ENCODE measurements at places on chromosomes 1 and 21.

DNA sequence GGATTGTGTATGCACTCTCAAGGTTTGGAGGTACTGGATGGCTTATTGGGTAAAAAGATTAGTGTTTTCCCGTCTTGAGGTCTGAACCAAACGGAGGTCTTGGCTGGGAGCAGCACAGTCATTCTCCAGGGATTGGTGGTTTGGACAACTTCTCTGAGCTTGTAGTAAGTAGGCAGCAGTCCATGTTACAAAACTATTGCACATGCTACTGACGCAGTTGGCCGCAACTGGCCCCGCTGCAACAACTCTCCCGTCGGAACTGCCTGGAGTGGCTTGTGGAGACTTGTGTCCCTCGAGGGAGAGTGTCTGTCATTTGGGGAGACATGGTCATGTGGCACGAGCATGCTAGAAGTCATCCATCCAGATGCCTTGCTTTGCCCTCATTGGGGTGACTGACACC, 276.0 kb downstream of the TM2D1 start:
- no peak for DNase-seq
- H3K4me3 ChIP-seq = no peak overlapping the region
- H3K36me3 ChIP-seq = no peaks in the 10 kb centered on the region
- no peak overlapping the region for H3K27ac ChIP-seq

DNA sequence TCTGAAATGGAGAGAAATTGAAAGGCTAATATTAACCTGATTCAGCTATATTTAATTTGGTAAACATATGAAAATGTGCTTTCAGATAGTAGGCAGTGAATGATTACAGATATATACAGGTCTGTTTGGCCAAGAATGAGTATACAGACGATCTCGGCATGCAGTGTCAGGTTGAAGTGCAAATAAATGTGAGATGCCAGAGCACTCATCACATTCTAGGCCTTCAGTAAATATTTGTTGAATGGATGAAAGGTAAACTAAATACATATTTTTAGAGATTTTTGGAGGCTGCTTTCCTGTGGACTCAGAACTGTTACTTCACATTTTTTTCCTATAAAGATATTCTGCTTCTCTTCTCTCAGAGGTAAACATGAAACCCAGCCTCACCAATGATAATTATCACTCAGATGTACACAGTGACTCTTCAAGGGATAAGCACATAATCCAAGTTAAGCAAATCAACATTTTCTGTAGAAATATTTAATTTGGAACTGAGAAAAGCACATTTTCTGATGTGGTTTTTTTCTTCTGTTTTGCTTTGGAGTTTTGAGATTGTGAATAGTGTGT, 702.9 kb downstream of the BRINP3 start:
- DNase-seq = no peak
- no peak overlapping the region for H3K4me3 ChIP-seq
- no peaks in the 10 kb centered on the region for H3K36me3 ChIP-seq
- no peak overlapping the region for H3K27ac ChIP-seq
- H3K4me1 ChIP-seq = no peaks in the 10 kb centered on the region

DNA sequence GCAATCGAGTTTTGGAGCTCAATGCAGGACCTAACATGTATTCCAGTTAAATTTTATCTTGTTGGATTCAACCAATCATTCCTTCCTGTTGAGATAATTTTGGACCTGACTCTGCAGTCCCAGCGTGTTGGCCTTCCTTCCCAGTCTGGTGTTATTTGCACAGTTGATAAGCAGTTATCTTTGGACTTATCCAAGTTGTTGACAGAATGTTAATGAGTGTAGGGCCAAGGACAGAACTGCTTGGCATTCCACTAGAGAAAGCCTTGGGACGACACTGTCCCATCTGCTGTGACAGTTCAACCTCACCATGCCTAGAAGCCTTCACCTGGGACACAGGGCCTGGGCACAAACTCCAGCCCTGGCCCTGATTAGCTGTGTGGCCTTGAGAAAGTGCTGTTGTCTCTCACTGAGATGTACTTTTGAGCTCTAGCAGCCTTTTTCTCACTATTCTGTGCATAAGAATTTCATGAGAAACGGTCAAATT, 104.1 kb upstream of the SLC25A33 start:
- peaks cover 2% of the 10 kb centered on the region for H3K4me1 ChIP-seq
- no peaks in the 10 kb centered on the region for H3K36me3 ChIP-seq
- H3K27me3 ChIP-seq = no peaks in the 10 kb centered on the region
- no peak for DNase-seq

DNA sequence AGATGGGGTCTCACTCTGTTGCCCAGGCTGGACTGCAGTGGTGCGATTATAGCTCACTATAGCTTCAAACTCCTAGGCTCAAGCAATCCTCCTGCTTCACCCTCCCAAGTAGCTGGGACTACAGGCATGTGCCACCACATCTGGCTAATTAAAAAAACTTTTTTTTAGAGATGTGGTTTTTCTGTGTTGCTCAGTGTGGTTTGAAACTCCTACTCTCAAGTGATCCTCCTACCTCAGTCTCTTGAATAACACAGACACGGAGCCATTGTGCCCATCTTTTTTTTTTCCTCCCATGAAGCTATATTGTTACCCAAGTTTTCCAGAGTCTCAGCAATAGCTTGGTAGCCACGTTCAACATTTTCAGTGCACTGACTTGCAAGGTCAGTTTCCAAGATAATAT, 2.7 kb downstream of the GIPC2 start:
- peaks cover 39% of the 10 kb centered on the region for H3K27me3 ChIP-seq
- no peak overlapping the region for H3K27ac ChIP-seq
- H3K4me1 ChIP-seq = peaks cover 37% of the 10 kb centered on the region

DNA sequence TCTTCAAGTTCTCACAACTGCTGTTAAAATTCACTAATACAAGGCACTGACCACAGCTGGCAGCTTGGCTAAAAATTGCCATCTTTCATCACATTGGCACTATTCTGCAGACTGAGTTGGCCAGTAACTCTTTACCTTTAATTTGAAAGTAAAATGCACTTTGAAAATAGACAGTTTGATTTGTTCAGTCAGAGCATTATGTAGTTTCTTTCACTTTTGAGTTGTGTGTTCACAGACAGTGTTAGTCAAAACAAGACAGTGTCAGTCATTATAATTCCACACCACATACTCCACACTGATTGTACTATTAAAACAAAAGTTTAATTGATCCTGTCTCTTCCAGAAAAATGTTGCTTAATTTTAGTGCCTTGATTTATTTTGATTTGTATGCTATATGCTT, 160.7 kb downstream of the SDCCAG8 start:
- no peak overlapping the region for H3K4me3 ChIP-seq
- H3K36me3 ChIP-seq = peaks cover 13% of the 10 kb centered on the region
- peaks cover 34% of the 10 kb centered on the region for H3K4me1 ChIP-seq
- H3K27me3 ChIP-seq = no peaks in the 10 kb centered on the region

DNA sequence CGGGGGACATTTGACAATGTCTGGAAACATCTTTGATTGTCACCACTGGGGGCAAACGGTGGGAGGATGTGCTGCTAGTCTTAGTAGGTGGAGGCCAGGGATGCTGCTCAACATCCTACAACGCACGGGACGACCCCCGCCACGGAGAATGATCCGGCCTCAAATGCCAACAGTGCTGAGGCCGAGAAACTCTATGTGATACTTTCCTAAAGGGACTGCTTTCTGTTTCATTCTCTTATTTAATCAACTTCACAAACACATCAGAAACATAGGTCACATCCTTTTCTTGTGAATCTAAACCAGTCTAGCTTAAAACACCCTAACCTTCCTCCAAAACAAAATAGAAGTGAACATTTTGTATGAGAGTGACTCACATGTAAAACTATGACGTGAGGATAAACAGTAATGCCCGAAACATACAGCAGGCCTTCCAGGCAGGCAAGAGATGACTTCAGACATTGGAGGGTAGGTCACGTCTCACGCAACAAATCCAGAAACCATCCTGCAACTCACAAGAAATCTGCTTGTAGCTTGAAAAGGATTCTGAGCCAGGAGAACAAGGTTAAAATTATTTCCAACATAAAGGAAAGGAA, 37.2 kb upstream of the ETS2 start:
- no peaks in the 10 kb centered on the region for H3K27me3 ChIP-seq
- H3K36me3 ChIP-seq = peaks cover 11% of the 10 kb centered on the region
- H3K4me1 ChIP-seq = peaks cover 50% of the 10 kb centered on the region
- peak overlapping the region; percentile 95 for H3K27ac ChIP-seq

- no peaks in the 10 kb centered on the region for H3K4me1 ChIP-seq
- H3K27me3 ChIP-seq = peaks cover 1% of the 10 kb centered on the region
- no peak overlapping the region for H3K4me3 ChIP-seq
- no peak for DNase-seq
These were observed 34.8 kb upstream of the PRELP start for GRCh38 chr1:203440771-203441170.

GRCh38 chr21:36936361-36937135, 29.9 kb downstream of the HLCS start:
- DNase-seq = no peak
- no peak overlapping the region for H3K4me3 ChIP-seq
- H3K36me3 ChIP-seq = peaks cover 10% of the 10 kb centered on the region
- H3K27ac ChIP-seq = no peak overlapping the region
- no peaks in the 10 kb centered on the region for H3K4me1 ChIP-seq

- no peak for DNase-seq
- H3K36me3 ChIP-seq = no peaks in the 10 kb centered on the region
- H3K4me1 ChIP-seq = no peaks in the 10 kb centered on the region
- H3K27ac ChIP-seq = no peak overlapping the region
- H3K4me3 ChIP-seq = no peak overlapping the region
These were observed 16.4 kb downstream of the TNNT2 start for GRCh38 chr1:201360901-201361651.

GRCh38 chr1:93506126-93506525, 58.2 kb downstream of the FNBP1L start:
- peaks cover 5% of the 10 kb centered on the region for H3K27me3 ChIP-seq
- no peak for DNase-seq
- no peaks in the 10 kb centered on the region for H3K4me1 ChIP-seq
- no peak overlapping the region for H3K27ac ChIP-seq

- peak; percentile 84 for DNase-seq
- no peaks in the 10 kb centered on the region for H3K4me1 ChIP-seq
- no peaks in the 10 kb centered on the region for H3K36me3 ChIP-seq
- peaks cover 2% of the 10 kb centered on the region for H3K27me3 ChIP-seq
- H3K27ac ChIP-seq = no peak overlapping the region
These were observed 36.4 kb downstream of the ZNF697 start for GRCh38 chr1:119611701-119612113.

GRCh38 chr1:18118078-18118477, 10.5 kb downstream of the IGSF21 start:
- H3K27me3 ChIP-seq = peaks cover 23% of the 10 kb centered on the region
- DNase-seq = no peak
- no peaks in the 10 kb centered on the region for H3K36me3 ChIP-seq

Measured in activated CD8-positive, alpha-beta T cell treated with anti-CD3 and anti-CD28 coated beads for 36 hours (primary cell).